ENCODE measurements at places on chromosomes 1 and 21. TPM values are rescaled to one million over a fixed set of nuclear protein-coding genes. Genes with fewer than 3 reads are reported as not detected.

S100A7 gene
- total RNA-seq = not detected

GRCh38 chr21:30695956-30696355 lies 22.6 kb downstream of the KRTAP21-3 start:
- no peak for DNase-seq

DNA sequence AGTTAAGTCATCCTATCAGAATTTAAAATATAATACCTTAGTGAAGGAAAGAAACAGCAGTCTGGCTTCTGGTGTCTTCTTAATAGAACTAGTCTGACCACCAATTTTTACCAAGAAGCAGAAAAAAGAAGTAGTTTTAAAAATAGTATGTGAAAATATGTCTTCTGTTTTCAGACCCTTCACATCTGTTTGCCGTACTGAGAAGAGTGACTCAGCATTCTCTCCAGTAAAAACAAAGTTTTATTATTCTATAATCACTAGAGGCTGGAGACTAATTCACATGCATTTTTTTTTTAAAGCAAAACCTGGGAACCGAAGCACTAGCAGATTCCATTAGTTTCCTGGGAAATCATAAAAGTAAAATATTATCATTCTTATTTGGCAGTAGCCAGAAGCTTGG lies 163.8 kb downstream of the COL24A1 start:
- DNase-seq = no peak

LCE2B gene
- not detected for total RNA-seq

- no peak for DNase-seq
Observed at GRCh38 chr1:192763756-192764155, 45.1 kb upstream of the RGS2 start.

DNA sequence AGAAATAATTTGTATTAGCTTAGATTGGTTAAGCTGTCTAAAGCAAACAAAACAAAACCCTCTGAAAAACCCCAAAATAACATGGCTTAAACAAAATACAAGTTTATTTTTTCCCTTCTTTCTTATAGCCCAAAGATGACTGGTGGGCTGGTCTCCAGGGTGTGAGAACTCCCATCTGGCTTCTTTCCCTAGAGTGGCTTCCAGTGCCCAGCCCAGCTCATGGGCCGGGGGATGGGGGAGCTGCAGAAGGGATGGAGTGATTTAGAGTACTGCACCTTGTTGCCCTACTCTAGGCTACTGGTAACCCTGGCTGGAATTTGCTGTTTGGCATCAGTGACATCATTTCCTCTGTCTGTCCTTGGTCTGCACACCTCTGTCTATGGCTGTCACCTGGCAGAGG lies 223.0 kb downstream of the PBX1 start:
- no peak for DNase-seq

LRRC3 gene
- total RNA-seq = 3.0 TPM

DNA sequence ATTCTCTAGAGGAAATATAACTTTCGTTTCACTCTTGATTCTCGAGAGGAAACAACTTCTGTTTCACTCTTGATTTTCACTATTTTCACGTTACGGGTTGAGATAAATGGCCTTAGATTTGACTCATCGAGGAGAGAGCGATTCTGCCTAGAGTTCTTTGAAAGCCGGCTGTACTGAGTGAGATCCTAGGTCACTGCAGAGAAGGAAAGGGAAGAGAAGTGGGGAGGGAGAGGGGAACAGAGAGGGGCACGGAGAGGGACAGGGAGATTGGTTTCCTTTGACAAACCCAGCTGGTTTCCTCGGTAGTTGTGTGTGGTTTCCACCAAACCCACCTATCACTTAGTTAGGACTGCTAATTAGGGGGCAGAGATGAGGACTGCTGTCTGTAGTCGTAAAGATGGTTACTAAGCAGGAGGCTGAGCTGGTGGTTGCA lies 21.6 kb upstream of the GPR137B start:
- DNase-seq = no peak

S100A2 gene
- 24.8 TPM for total RNA-seq

ARHGAP30 gene
- 0.07 TPM for total RNA-seq

- no peak for DNase-seq
Observed at GRCh38 chr1:157196245-157196543, 58.0 kb upstream of the ETV3 start.

- no peak for DNase-seq
Observed at GRCh38 chr1:24779689-24780464, 34.6 kb downstream of the CLIC4 start.

GRCh38 chr1:50251702-50252101 lies 143.0 kb downstream of the ELAVL4 start:
- no peak for DNase-seq

KIRREL1 gene
- 275 TPM for total RNA-seq

GRCh38 chr1:58900396-58900795 lies 116.5 kb upstream of the JUN start:
- no peak for DNase-seq

GRCh38 chr1:3420218-3420951 lies 34.1 kb upstream of the ARHGEF16 start:
- no peak for DNase-seq

L1TD1 gene
- 1.1 TPM for total RNA-seq

- no peak for DNase-seq
Observed at GRCh38 chr21:24903994-24904635, 703.2 kb downstream of the MRPL39 start.

GPR25 gene
- total RNA-seq = 0.65 TPM

SPRR1A gene
- not detected for total RNA-seq

DNA sequence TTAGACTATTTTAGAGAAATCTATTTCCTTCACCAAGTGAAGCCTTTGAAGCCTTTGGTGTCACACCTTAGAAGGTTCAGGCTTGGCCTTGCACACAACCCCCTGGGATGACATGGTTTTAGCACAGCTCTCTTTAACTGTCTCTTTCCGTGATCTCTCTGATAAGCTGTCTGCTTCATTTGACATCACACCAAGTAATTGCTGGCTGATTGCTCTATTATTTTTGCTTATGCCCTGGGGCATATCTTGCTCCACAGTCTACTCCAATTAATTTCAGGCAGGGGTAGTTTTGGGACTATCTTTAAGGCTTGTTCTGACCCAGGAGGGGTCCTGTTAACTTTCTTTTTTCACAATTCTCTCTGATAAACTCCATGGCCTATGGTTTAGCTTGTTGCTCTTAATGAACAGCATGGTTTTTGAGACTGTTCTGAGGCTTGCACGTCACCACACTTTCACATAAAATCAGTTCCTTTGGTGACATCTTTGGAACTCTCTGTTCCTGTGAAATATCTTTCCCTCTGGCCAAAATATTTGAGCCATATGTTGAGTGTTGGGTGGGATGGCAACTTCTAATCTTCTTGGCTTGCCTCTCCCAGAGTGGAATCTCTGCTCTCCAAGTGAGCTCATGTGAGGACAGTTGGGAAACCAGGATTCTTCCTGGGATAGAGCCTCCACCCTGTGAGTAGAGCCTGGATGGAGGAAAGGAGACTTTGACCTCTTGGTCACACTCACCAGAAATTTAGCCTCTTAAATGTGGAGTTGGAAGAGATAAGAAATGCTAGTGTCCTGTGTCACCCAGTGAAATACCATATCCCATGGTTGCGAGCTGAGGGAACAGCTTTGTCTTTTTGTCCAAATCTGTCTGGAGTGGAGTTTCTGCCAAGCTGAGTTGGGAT lies 63.6 kb downstream of the MAP3K21 start:
- no peak for DNase-seq

GRCh38 chr1:247368490-247369145 lies 37.0 kb upstream of the ZNF496 start:
- no peak for DNase-seq

DNA sequence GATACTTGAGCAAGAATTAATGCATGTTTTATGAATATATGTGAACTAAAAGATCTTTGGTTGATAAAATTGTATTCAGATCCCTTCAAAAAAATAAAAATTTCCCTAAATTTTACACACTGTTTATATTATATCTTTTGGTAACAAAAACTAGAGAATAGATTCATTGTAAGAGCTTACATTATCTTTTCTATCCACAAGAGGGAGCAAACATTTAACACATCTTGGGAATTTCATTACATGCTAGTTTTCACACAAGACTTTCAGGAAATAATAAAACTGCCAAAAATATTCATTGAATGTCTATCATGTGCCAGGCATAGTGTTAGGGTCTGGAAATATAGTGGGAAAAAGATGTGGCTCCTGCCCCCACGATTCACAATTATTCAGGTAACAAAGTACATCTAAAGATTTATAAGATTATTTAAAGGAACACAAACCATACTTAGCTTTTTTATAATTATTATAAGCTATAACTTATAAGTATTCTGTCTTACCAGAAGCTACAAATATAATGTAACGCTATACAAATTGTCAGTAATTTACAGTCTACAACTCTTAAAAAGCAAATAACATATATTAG lies 30.6 kb downstream of the FAF1 start:
- DNase-seq = peak; percentile 19

GRCh38 chr1:204456826-204457442 lies 37.7 kb downstream of the PIK3C2B start:
- no peak for DNase-seq

DNA sequence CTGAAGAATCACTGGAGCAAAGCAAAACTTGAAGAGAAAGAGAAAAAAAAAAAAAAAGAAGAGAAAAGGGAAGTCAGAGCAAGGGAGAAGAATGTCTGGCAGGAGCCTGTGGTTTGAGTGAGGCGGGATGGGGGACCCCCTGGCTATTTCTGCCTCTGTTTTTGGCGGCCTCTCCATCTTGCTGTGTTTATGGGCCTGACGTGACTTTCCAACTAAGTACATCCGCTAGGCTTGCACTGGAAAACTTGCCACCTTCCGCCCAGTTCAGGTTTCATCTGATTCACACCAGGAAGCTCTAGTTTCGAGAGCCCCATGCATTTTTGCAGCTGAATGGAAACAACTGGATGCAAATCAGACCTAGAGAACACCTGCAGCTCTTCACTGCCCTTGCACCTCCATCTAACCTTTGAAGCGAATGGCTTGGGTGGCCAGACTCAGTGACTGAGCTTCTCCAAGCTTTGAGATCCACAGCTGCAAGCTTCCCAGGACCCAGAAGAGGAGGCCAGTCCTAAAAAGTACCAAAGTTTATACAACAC lies 28.0 kb downstream of the TBX15 start:
- no peak for DNase-seq

DNA sequence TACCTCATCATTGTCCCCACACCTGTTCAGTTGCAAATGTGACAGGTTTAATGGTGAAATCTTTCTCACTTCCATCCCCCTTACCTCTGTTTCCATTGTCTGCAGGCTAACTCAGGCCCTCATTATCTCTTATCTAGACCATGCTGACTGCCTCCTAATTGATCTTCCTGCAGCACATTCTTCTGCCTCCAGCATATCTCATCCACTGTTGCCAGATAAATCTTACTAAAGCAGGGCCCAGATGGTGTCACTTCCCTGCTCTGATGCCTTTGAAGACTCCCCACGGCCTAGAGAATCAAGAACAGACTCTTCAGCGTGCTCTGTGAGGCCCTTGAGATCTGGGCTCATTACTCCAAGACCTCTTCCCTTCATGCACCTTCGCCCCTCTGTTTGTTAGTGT lies 230.1 kb downstream of the DUSP10 start:
- DNase-seq = no peak

GRCh38 chr1:24206516-24207394 lies 19.7 kb upstream of the IFNLR1 start:
- DNase-seq = no peak

- DNase-seq = no peak
Observed at GRCh38 chr1:10796029-10796944, at the start of gene CASZ1. Gene CASZ1, minus strand, starts transcription at chr1:10796646. Its CDS starts 102,757 bp downstream, at chr1:10693889.

ERG gene
- 0.29 TPM for total RNA-seq

DNA sequence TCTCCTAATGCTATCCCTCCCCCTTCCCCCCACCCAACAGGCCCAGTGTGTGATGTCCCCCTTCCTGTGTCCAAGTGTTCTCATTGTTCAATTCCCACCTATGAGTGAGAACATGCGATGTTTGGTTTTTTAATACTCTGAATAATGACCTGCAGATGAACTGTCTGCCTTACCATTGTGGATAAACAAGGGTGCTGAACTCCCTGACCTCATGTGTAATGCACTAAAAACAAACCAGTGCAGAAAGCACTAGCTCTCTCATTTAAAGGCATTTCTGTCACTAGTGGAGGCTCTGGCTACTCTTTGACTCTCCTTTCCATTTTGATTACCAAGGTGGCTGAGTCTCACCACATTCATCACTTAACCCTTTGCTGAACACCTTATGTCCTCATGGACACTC lies 23.1 kb upstream of the TRAF3IP3 start:
- DNase-seq = no peak

DNA sequence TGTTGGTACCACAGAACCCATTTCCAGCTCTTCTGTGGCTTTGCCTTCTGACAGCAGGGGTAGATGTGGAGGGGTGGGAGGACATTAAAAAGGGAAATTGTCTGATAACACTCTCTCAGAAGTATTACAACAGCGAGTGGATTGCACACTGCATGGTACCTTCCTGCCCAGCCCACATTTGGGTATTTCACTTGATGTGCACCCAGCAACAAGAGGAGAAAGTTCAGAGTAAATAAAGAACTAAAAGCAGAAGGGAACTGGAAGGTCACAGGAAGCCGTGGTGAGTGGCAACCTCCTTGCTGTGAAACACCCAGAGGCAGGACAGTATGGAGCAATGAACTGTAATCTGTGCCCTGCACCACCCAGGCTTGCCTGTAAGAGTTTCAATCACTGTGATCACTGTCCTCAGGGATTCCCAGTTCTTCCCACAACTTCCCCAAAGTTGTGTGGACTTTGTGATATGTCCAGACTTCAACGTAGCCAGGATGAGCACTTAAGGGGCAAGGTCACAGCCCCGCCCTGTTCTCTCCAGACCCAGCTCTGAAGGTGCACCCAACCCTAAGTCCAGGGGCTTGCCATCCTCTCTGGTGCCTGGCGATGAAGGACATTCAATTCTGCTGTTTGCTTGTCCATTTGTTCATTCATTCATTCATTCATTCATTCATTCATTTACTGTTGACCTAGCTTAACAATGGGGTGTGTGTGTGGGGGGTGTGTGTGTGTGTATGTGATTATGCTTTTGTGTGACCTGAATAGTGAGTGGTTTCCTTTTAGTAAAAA lies 18.7 kb upstream of the F5 start:
- no peak for DNase-seq

GRCh38 chr1:100896481-100896982 lies 642 bp downstream of the SLC30A7 start:
- DNase-seq = peak; percentile 18

- no peak for DNase-seq
Observed at GRCh38 chr21:37647781-37648180, 268.5 kb downstream of the KCNJ6 start.

DNA sequence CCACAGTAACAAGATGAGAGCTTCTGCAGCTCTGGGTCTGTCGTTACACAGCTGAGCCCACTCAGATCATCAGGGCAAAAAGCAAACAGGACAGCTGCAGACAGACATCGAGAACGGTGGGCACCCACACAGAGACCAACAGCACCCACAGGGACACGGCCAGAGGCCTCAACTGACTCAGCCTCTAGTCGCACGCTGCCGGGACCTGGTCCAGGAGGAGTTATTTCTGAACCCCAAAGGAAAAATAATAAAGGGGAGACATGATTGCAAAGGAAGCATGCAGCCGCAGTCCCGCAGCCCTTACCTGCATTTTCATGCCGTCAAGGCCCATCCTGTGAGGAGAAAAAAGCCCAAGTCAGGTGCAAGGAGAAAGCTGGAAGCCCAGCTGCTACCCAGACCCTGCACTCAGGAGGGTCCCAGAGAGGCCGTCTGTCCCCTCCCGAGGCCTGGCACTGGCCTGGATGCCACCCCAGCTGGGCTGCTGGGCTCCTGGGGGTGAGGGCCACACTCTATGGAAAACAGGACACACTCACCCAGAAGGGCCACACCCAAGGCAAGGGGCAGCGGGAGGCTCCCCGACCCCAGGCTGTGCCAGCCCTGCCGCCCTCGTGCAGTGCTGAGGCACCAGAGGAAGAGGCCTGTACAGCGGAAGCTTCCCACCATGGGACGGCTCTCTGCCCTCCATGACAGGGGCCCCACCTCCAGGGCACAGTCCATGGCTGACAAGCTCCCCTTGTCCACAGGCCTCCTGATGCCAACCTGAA lies 15.7 kb downstream of the LSS start:
- no peak for DNase-seq

ST6GALNAC3 gene
- total RNA-seq = 1.8 TPM

VSIG8 gene
- total RNA-seq = not detected

All from epithelial cell of proximal tubule (primary cell).